NCI-H2081 treated with DMSO at 0.1 percent for 48 hours (cell line): ENCODE measurements at places on chromosomes 11 and 22.

GRCh38 chr22:37002633-37003032 lies 16.6 kb downstream of the TST start:
- DNase-seq: no peak

DNA sequence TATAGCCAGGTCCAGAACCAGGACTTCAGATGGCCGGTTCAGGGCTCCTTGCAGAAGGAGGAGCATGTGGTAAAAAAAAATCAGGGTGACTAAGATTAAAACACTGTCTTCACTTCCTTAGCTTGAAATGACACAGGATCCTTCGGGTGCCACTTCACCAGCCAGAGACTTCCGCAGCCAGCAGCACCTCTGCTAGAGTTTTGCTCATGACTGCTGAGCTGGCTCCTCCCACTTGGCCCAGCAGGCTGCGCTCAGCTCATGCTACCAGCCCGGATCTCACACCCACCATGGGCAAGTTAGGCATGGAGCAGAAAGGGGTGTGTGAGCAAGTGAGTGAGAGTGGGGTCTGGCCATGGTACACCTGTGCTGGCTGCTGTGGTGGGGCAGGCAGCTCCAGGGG lies 6.6 kb upstream of the MS4A18 start:
- DNase-seq: no peak

GRCh38 chr22:43216738-43217137 lies 29.8 kb upstream of the TTLL12 start:
- no peak for DNase-seq

DNA sequence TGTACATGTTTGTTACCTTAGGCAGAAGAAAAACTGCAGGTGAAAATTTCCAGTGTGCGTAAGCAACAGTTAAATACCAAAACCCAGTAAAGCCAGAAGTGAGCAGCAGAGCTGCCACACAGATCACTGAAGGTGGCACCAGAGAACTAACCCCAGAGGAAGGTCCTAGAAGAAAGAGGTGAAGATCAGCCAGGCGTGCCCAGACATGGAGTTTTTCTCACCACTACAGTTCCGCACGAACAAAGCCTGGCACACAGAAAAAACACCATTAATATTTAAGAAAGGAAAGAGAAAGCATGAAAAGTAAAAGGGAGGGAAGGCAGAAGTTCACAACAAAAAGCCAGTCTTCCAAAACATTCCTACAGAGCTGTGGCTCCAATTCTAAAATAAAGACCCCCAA lies 60.7 kb downstream of the STK33 start:
- no peak for DNase-seq

- no peak for DNase-seq
Measured at GRCh38 chr11:61516191-61516590, 7.6 kb downstream of the LRRC10B start.

- no peak for DNase-seq
Measured at GRCh38 chr11:78607696-78608095, 33.0 kb upstream of the NARS2 start.

DNA sequence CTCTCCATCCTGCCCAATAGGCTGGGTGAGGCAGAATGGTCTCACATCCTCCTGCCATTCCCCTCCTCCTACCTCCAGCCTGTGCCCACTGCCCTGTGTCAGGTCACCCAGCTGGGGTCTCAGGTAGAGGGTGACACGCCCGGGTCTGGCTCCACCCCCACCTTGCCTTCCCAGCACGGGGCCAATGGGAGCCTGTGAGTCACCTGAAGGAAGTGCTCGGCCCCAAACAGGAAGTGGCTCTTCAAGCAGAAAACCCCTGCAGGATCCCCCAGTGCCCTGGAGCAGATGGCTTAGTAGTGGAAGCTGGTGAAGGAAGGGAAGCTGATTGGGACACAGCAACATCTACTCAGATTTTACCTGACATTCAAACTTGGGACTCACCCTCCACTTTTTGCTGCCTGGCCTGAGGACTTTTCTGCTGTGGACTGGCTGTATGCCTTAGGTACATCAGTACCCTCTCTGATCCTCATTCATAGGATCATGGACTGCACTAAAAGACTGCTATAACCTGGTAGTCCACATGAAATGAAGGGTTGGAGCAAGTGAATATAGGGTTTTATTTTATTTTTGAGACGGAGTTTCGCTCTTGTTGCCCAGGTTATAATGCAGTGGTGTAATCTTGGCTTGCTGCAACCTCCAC lies 33.4 kb downstream of the GDPD5 start:
- no peak for DNase-seq

GRCh38 chr11:72828692-72829101 lies 14.5 kb downstream of the ATG16L2 start:
- DNase-seq: no peak
